T47D (cell line): ENCODE measurements at places on chromosomes 4 and X.

DNA sequence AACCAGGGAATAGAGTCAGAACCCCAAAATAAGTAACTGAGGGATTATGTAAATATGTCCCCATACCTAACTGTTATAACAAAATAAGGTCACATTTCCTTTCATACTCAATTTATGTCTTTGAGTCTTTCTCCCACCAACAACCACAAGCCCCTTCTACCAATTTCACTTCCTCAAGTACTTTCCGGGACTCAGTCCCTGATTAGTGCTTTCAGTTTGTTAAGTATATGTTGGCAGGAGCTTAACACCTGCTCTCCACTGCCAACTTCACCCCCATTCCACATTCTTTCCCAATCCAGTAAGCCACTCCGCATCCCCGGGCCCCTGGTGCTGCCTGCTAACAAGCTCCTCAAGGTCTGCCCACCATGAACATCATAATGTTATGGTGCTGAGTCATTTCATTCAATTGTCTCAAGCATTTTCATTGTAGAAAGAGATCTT is 71.3 kb upstream of the SPRY1 start:
- no peak for DNase-seq

- DNase-seq: no peak
These were observed 29.9 kb downstream of the XG start for GRCh38 chrX:2781698-2782097.

DNA sequence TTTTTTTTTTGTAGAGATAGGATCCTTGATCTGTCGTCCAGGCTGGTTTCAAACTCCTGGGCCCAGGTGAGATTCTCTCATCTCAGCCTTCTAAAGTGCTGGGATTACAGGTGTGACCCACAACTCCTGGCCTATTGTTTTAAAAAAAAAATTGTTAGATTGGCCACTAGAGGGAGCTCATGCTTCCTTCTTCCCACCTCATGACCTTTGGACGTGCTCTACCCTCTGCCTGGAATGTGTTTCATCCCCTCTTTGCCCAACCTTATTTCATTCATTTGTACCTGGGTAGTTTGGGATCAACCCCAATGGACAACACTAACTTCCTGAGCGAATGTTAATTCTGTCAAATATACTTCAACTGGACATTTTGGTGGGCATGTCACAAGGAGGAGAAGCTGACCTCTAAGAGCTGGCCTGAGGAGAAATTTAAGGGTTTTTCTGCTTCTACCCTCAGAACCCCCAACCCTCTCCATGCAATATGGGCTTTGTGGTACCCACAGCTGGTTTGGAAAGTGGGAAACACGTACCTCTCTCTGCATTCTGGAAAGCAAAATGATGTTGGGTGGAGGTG is 6.4 kb downstream of the PPEF2 start:
- DNase-seq: no peak

GRCh38 chr4:69823481-69824186 is 36.3 kb downstream of the SULT1E1 start:
- DNase-seq: no peak

- no peak for DNase-seq
These were observed 46.1 kb upstream of the FAM9C start for GRCh38 chrX:13090339-13091110.

DNA sequence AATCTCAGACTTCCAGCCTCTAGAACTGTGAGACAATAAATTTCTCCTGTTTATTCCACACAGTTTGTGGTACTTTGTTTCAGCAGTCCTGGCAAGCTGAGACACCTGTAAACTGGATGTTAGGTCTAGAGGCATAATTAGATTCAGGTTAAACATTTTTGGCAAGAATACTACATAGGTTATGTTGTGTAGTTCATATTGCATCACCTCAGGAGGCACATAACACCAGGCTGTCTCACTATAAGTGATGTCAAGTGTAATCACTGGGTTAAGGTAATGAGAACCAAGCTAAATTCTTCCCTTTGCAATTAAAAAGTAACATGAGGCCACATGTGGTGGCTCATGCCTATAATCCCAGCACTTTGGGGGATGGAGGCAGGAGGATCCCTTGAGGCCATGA is 214.2 kb downstream of the ZNF674 start:
- no peak for DNase-seq

DNA sequence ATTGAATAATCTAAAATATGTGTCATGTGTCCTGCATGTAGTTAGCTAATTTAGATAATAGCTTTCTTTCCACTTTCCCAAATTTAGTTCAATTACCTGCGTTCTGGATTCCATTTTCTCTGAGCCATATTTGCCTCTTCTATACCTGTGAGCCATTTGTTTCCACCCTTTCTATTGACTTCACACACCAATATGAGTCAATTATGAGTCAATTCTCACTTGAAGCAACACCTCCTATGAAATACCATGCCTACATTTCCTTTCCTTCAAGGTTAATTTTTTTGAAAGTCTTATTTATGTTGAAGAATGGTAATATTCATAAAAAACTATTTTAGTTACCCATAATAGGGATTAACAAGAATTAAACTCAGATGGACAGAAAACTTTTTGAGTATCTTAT is 25.8 kb downstream of the NPY2R start:
- DNase-seq: no peak

- DNase-seq: no peak
These were observed 10.8 kb upstream of the C4orf54 start for GRCh38 chr4:99668472-99668871.

DNA sequence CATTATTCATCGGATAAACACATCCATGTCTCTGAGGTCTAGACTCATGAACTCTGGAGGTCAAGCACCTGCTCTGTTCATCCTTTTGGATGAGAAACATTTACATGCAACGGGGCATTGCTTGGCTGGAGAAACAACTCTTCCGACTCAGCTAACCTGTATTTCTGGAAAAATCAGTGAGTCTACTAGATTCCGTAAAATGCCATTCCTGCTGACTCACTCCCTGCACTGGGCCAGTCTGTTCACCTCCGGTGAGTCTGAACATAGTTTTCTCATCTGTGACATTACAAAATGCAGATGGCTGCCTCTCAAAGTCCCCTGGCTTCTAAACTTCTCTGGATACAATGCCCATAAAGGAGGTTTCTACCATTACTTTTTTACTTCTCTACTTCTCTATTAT is 185.7 kb upstream of the HS3ST1 start:
- DNase-seq: peak; percentile 86

GRCh38 chr4:124083711-124084110 is 628.8 kb downstream of the ANKRD50 start:
- no peak for DNase-seq

DNA sequence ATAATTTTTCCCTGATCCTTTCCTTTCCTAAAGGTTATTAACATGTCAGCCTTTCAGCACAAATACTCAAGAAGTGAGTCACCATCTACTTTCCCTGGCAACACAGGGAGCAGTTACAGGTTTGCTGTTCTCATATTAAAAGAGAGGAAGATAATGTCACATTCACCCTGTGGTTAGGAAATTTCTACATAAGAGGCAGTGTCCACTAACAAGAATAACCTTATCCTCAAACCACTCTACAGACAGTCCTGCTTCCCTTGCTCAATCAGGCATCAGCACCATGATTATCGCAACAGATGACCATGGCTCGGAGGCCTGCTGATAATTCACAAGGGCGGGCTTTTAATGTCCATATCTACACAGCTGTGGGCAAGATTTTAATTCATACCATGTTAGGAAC is 30.9 kb downstream of the RNF150 start:
- DNase-seq: no peak

DNA sequence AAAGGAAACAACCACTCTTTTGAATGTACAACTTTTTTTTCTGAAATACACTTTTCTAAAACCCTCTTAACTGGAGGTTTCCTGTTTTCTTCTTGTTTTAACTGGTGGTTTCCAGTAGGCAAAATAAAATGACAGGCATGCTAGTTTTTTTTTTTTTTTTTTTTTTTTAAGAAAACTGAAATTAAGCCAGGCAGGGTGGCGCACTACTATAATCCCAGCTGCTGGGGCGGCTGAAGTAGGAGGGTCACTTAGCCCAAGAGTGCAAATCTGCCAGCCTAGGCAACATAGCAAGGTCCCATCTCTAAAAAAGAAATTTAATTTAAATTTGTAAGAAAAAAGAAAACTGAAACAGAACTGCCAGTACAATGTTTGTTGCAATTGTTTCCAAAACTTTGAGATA is 44.0 kb downstream of the TMEM144 start:
- no peak for DNase-seq

GRCh38 chr4:3297066-3297859 is 4.4 kb downstream of the RGS12 start:
- no peak for DNase-seq
